ENCODE measurements at places on chromosomes 5 and 9.

DNA sequence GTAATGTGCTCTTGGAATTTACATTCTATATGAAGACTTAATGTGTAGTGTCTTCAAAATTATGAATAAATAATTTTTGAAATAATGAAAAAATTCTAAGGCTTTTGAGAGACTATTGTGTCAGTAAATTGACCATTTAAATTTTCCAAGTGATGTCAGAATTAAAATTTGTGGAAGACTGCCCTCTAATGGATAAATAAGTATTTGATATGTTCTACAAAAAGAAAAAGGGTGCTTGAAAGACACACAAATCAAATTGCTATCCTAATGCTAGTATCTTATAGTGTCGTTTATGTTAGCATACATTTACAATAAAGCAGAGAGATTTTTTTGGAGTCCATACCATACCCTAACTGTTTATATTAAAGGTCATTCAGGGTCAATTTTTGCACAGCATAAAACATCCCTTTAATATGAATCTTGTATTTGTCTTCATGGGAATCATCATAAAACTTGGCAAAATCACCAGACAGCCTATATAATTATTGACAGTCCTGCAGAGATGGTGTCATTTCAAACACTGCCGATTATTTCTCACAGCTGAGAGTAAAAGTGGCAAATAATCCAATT lies 120.8 kb upstream of the SLC27A6 start:
- DNase-seq, result no peak

DNA sequence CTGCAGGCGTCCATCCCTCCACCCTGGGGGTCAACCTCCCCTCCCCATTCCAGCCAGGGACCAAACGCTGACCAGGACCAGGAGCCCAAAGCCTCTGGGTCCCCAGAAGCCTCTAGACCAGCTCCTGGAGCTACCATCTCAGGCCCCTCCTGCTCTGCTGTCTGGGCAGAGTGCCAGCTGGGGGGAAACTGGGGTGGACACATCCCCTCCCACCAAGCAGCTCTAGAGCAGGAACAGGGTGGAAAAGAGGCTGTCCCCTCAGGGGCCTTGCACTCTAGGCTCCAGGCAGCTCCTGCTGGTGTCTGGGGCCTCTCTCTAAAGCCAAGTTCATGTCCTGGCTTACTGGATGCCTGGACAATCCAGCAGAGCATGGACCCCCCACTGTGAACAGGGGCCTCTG lies 4.4 kb downstream of the SSNA1 start:
- DNase-seq, result no peak

DNA sequence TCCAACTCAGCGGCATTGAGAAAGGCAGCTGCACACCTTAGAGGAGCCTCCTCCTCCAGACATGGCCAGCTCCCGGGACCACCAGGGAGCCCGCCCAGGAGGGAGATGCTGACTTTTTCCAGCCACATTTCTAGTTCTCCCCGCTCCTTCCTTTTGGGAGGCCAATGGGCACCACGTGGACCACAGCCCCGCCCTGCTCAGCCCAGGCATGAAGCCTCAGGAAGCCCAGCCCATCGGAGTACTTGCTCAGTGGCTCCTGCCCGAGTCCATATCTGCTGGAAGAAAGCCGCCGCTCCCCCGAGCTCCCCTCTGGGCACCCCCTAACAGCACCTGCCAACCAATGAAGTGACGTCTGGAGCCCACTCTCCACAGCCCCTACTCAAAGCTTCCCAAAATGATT lies 52.4 kb downstream of the SMIM23 start:
- no peak for DNase-seq

DNA sequence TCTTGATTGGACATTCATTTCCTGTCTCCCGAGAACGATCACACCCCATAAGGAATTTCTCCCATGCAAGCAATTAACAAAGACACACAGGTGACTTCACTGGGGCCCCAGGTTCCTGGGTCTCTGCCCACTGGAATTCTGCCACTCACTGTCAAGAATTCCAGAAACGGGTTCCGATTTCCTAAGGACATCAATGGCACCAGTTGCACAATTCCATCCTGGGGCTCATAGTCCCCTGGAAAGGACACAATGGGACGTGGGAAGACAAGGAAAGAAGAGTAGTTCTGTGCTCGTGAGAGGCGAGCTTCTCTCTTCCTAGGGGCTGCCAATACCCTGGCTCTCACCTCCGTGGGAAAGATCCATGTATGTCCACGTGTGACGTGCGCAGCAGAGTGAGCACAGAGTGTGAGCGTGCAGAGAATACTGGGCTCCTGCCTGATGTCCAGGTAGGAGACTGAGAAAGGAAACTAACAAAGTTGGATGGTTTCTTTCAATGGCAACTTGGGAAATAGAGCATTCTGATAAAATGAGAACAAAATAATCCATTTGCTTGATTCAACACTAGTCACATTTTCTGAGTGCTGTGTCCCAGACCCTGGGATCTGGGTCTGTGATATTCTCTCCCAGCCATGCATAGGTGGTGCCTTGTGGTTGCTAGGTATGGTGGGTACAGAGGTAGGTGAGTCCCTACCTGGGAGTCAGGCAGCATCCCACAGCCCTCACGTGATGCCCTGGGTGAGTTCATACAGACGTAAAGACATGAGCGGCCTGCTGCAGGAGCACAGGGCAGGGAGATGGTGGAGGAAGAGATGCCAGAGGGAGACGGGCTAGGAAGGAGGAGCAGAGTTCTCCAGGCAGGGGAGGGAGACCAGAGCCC lies 159.8 kb downstream of the COL23A1 start:
- DNase-seq, result no peak

DNA sequence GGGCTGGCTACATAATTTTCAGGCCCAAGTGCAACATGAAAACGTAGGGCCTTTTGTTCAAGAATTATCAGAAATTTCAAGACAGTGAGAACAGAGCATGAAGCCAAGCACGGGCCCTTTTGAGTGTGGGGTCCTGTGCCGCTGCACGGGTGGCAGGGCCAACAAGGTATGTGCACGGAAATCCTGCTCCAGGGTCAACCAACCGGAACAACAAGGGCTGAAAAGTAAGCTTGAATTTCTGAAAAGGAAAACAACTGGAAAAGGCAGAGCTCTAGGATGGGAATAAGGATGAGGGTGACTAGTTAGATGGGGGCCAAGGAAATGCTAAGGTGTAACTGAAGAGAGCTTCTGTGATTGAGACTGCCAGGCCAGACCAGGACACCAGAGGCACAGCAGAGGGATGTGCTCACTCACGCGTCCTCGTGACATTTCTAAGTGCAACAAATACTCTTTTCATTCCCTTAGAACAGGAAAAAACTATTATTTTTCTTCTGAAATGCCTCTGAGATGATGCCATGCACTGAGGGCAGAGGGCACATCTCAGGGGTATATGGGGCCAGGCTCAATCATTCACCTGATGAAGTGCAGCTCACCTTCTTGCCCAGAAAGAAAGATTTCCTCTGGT lies 80.6 kb upstream of the LRRTM2 start:
- DNase-seq, result no peak

Data from pulmonary artery endothelial cell (primary cell).